ENCODE measurements at places on chromosomes 7 and 10.

- no peak for DNase-seq
Measured at GRCh38 chr10:13758756-13759155, 172.0 kb downstream of the PRPF18 start.

GRCh38 chr7:46169384-46169755 lies 248.3 kb upstream of the IGFBP3 start:
- DNase-seq: no peak

GRCh38 chr10:30055226-30055662 lies 4.1 kb downstream of the JCAD start:
- DNase-seq: no peak

DNA sequence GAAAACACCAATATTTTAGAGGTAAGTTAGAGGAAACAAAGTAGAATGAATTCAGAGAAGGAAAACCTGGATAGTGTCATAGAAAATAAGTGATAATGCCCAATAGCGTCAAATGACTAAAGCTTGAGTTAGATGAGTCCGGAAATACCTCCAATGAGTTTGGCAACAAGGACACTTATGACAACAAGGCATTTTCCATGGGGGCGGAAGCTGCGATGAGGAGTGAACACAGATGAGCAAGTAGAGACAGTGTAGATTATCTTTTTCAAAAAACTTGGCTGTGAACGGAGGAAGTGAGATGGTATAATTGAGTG lies 383 bp upstream of the R3HCC1L start:
- DNase-seq: no peak

DNA sequence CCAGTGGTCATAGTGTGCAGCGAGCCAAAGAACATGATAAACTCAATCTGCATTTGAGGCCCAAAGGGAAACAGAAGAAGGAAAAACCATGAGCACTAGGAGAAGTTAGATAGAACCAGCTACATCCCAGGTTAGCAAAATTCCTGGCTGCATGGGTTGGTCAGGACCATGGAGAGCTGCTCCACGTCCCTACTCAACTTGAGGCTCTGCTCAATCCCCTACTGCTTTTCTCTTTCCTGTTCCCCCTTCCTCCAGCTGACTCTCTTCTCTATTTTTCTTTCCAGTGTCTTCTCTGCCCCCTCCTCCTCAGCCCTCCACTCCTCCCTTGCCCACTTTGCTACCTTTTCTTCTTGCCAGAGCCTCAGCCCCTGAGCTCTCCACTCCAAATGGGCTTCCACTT lies 21.9 kb upstream of the VSIR start:
- no peak for DNase-seq

- no peak for DNase-seq
Measured at GRCh38 chr7:135207406-135208101, 3.8 kb downstream of the WDR91 start.

- no peak for DNase-seq
Measured at GRCh38 chr10:5512331-5512730, 12.4 kb upstream of the CALML3 start.

DNA sequence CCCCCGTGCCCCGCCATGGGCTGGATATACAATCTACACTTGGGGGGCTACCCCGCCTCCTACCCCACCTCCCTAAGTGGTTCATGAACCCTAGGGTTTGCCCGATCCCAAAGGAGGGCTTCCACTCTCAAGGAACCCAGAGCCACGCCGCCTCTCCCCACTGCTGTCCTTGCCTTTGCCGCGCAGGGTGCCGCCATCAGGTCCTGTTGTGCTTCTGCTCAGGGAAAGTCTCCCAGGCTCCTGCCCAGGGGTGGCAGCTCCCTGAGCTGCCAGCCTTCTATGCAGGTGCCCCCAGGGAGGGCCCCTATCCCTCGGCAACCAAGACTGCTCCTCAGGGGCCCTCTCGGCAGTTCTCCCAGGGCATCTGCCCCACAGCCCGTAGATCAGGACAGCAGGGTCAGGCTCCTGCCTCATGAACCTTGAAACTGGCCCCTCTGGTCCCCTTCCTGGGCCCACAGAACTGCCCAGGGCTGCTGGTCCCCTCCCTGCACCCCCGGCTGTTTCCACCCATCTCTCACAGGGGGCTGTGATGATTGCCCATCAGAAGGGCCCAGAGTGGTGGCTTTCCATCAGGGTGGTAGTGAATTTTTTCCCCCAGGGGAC lies 13.0 kb upstream of the PCBD1 start:
- DNase-seq: no peak

GRCh38 chr7:116449950-116450349 lies 49.6 kb upstream of the CAV2 start:
- DNase-seq: no peak

GRCh38 chr7:151660141-151660540 lies 140.4 kb upstream of the RHEB start:
- DNase-seq: no peak

DNA sequence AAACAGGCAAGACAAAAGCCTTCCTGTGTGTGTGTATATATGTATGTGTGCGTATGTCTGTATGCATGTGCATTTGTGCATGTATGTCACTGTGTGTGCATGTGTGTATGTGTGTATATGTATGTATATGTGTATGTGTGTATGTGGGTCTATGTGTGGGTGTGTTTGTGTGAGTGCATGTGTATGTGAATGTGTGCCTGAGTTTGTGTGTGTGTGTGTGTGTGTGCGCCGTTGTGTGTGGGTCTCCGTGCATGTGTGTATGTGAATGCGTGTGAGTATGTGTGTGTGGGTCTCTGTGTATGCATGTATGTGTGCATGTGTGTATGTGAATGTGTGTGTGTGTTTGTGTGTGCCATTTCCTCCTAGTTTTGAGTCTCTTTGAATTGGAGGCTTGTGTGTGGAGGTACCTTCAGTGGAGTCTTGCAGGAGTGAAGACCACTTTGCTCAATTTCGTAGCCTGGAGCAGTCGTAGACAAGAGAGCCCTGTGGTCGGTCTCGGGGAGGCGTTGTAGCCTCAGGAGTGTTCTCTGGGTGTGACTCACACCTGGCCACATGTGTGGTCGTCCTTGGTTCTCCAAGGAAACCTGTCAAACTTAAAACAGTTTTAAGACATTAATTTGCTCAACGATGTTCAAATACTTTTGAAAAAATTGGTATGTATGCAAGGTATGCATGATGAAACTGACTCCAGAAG lies 28.1 kb downstream of the INPP5A start:
- no peak for DNase-seq

GRCh38 chr10:95474228-95475002 lies 86.8 kb downstream of the SORBS1 start:
- DNase-seq: no peak

All from activated CD4-positive, CD25-positive, alpha-beta regulatory T cell (primary cell).